ENCODE measurements at places on chromosomes 5 and 9. TPM values are rescaled to one million over a fixed set of nuclear protein-coding genes. Genes with fewer than 3 reads are reported as not detected.

MEIKIN gene
- polyA plus RNA-seq: not detected

NPR3 gene
- polyA plus RNA-seq: 21.7 TPM

SLC45A2 gene
- polyA plus RNA-seq: 1.1 TPM

IL13 gene
- not detected for polyA plus RNA-seq

CLIC3 gene
- 8.9 TPM for polyA plus RNA-seq

DNA sequence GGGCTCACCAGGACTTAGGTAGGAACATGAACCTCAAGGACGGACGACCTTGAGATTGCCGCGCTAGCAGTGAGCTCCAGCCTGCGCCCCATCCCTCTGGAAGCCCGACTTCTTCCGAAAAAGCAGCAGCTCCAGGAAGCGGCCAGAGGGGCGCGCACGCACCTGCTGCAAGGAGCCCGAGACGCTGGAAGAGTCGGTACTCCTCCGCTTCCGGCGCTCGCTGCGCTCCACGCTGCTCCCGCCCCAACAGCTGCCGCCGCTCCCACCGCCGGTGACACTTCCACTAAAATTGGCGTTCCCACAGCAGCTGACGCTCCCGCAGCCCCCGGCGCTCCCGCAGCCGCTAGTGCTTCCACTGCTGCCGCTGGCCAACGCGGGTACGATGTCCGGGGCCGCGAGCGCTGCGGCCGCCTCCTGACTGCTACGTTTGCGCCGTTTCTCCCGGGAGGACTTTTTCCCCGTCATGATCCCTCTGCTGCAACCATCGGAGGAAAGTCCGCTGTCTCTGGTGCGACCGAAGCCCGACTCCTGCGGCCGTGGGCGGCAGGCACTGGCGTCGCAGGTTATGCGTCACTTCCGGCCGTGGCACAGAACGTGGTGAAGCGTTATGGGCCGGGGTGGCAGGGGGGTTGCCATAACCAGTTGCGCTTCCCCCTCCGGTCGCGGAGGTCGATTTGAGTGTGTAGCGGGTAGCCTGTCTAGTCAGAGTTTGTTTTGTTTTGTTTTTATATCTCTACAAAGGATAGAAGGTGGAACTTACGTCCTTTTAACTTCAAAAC is at the start of gene CAAP1:
TSS of gene CAAP1 (minus strand) at position 552 of the 779 bp plus-strand sequence. CDS start at position 465, 87 bp downstream.
- peak; percentile 95 for DNase-seq

- DNase-seq: no peak
These were observed 21.0 kb upstream of the FOXE1 start for GRCh38 chr9:97831843-97832636.

- no peak for DNase-seq
These were observed 38.7 kb downstream of the AGXT2 start for GRCh38 chr5:35009019-35009418.

DNA sequence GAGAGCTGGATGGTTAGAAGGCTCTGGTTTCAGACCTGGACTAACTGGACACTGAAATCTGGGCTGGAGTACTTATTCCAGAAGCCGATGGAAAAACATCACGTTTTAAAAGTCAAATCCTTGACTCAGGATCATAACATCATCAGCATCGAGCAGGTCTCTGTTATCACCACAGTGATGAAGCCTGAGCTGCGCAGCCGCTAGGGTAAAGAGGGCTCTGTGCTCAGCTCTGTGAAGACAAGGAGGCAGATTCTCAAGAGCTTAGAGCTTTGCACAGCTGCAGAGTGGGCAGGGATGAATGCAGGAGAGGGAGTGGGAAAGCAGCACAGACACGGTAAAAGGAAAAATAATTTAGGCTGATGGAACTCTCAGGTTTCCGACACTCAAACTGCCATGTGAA is 208.8 kb upstream of the TAS2R1 start:
- no peak for DNase-seq

DNA sequence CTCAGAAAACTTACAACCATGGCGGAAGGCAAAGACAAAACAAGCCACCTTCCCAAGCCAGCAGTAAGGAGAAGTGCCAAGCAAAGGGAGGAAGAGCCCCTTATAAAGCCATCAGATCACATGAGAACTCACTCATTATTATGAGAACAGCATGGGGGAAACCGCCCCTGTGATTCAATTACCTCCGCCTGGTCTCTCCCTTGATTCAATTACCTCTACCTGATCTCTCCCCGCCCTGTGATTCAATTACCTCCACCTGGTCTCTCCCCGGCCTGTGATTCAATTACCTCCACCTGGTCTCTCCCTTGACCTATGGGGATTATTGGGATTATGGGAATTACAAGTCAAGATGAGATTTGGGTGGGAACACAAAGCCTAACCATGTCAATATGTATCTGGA is 467.3 kb upstream of the FTMT start:
- DNase-seq: no peak

Data from muscle of arm (tissue), 14 donors.